ENCODE measurements at places on chromosomes 11 and 22.

DNA sequence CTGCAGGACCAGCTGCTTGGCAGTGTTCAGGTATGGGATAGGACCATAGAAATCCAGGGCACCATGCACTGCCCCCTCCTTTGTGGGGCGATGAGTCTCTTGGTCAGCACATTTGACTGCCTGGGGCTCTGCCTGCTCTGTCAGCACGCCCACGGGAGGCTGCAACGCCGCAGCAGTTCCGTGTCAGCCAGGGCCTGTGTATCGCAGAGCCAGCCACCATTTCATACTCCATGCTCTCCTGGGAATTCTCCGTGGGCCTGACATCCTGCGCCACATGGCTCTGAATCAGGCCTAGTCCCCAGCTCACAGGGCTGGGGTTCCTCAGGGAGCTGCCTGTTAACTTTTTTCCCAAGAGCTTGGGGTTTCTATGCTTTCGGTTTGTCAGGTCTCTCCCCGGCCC lies 16.9 kb upstream of the RELT start:
- DNase-seq, result no peak

DNA sequence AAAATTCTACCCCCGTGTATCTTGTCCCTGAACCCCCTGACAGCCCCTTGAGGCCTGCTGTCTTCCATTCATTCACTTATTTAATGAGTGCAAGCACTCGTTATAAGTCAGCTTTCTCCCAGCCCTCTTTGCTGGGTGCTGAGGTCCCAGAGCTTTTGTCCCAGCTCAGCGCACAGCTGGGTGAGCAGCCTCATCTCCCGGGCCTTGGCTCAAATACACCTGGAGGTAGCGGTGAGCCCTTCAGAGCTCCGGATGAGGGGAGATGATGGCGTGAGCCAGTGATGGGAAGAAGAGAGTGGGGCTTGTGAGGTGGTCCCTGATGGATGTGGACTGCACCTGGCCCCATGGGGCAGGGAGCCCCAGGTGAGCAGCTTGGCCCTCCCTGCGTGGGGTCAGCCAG lies 18.1 kb upstream of the ARHGAP8 start:
- DNase-seq, result no peak

DNA sequence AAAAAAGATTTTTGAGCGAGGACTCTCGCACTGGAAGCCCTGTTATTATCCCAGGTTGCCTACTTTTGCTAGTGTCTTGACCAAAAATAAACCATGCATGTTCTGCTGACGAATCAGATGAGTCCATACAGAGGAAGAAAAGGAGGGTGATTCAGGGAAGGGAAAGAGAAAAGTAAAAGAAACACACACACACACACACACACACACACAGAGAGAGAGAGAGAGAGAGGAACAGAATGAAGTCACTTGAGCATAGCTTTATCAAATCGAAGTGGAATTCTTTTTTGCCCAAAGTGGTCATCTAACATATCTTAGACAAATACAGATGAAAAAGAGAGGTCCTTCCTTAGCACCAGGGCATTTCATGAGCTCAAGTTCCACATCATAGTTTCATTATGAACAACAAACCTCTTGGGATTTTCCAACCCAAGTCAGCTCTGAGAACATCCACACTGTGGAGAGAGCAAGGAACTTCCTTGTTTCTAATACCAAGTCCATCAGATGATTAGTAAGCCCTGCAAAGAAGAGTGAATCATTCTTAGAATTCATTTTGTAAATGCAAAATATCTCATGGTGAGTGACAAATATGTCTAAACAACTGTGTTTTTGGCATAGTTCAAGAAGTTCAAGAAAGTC lies 7.7 kb upstream of the MMP12 start:
- no peak for DNase-seq

- DNase-seq, result no peak
Measured at GRCh38 chr11:96237766-96238266, 105.2 kb downstream of the MAML2 start.

GRCh38 chr11:93921695-93922468 lies 71.5 kb upstream of the VSTM5 start:
- peak; percentile 36 for DNase-seq

GRCh38 chr22:23100124-23100801 lies 29.9 kb downstream of the GNAZ start:
- DNase-seq, result no peak

- DNase-seq, result no peak
Measured at GRCh38 chr22:28728621-28729313, 12.9 kb downstream of the CHEK2 start.

- DNase-seq, result no peak
Measured at GRCh38 chr11:1305501-1306056, 3.9 kb downstream of the TOLLIP start.

DNA sequence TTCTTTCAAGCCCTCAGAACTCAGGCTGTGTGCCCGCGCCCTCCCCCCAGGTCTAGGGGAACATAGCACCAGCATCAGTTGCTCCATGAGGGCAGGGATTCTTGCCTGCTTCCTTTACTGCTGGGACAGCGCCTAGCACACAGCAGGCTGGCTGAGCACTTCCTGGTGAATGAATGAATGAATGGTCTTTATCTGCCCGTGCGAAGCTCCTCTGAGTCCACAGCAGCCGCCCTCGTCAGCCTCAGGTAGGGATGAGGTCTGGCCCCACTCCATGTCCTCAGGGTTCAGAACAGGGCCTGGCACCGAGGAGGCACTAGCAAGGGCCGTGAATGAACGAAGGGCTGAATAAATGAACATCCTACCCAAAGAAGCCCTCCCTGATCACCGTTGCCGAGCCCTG lies 27.3 kb downstream of the ARRB1 start:
- no peak for DNase-seq

GRCh38 chr22:19807914-19808872 lies 46.5 kb downstream of the GNB1L start:
- DNase-seq, result no peak

DNA sequence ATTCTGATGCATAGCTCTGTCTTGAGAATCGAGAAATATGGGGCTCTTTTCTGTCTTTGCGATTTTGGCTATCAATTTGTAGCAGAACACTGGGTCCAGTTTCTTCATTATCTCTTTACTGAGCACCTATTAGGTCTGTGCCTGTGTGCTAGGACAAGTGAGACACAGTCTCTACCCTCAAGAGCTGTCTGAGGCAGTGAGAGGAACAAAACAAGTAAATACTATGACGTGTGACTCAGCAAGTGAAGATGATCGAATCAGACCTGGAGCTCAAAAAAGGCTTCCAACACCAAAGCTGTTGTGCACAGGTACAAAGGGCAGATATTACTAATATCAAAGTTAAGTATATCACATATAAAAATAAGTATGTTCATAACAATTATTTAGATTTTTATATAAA lies 52.4 kb downstream of the LGR4 start:
- DNase-seq, result no peak

DNA sequence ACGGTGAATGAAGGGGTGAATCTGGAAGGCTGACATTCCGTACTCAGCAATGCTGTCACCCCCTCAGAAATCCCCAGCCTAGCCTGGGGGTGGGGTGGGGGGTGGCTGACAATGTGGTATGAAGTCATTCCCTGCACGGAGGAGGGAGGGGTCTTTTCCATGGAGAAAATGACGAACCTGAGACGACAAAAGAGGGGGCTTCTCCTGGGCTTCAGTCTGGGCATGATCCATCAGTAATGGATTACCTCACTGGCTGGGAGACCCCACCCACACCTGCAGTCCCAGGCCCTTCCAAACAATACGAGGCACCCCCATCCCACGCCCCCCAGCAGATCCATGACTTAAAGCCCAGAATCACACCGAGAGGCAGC lies 1.0 kb downstream of the KIAA0930 start:
- no peak for DNase-seq

- DNase-seq, result peak; percentile 24
Measured at GRCh38 chr22:30121960-30122359, 41.7 kb downstream of the HORMAD2 start.

DNA sequence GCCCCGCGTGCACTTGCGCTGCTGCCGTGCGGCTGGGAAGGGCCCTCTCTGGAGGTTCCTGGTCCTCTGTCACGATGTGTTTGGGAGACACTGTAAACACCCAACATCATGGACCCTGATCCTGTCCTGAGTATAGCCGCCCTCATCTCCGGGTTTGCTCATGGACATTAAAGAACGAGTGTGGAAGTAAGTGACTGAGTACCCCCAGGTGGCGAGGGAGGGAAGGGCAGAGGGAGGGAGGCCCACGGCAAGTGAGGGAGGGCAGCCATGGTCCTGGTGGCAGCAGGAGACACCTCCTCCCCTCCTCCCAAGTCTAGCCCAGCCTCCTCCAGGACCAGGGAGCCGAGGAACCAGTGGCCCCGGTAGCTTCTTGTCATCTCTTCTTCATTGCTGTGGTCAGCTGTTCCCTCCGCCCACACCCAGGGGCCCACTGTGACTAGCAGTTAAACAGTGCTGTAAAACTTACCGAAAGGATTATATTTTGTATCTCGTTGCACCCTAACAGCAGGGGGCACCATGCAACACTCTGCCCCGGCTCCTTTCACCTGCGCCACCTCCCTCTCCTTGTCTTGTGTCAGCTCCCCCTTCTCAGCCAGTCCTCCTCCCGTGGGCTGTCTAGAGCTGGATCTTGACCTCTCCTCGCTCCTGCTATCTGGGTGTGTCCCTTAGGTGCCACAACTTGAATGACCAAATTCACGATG lies 566.5 kb upstream of the B3GAT1 start:
- no peak for DNase-seq

GRCh38 chr22:37474447-37475090 lies 11.6 kb downstream of the MFNG start:
- DNase-seq, result no peak

GRCh38 chr11:20671856-20672546 lies 2.6 kb downstream of the NELL1 start:
- DNase-seq, result no peak

DNA sequence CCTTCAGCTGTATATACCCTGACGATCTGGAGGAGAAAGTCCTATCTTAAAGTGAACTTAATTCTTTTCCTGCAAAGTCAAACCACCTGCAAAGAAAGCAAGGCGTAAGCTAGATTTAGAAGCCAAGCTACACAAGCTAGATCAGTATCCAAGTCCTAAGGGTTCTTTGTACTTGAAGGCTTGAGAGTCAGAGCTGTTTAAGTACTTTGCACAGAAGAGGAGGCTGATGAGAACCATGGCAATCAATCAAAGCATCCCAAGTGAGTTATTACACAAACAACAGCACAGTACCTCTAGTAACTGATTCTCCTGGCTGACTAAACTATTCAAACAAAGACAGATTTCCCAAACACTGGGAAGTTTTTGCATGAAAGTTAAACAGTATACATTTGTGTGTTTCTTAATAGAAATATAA lies 1.9 kb downstream of the CDON start:
- no peak for DNase-seq

- DNase-seq, result no peak
Measured at GRCh38 chr11:33021937-33022336, 6.3 kb downstream of the DEPDC7 start.

GRCh38 chr11:15568440-15568839 lies 453.7 kb downstream of the INSC start:
- no peak for DNase-seq

GRCh38 chr11:72807792-72808191 lies 6.4 kb upstream of the ATG16L2 start:
- DNase-seq, result no peak

Measured in activated CD4-positive, alpha-beta T cell treated with anti-CD3 and anti-CD28 coated beads for 48 hours (primary cell).